ENCODE measurements at places on chromosomes 12 and 14. TPM values are rescaled to one million over a fixed set of nuclear protein-coding genes. Genes with fewer than 3 reads are reported as not detected.

DNA sequence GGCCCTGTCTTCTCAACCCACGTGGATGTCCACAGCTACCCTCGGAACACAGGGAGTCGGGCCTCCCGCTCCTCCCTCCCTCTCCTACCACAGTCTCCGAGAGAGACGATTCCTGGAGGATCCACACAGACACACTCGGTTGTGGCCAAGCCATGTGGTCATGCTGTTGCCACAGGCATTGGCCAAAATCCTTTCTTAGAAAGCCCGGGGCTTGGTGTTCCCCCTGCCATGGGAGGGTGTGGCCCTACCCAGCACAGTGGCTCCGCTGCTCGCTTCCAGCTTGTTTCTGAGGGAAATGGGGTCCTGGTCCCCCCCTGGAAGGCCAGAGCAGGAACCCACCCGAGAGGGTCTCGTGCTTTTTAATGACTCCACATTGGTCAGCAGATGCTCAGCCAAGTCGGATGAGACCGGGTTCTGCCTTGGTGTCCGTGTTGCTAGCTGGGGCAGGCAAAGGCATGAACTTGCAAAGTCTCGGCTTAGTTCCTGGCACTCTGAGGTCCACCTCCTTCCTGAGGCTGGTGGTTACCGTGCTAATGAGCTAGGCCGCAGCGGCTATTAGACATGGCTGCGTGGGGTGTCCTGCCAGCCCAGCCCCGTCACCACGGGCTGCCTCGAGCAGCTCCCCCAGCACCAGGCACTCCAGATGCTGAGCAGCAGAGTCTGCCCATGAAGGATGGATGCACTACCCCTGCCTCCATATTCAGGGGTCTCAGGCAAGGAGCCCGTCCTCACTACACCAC lies 46.8 kb upstream of the MEG3 start:
- DNase-seq, result no peak

GRCh38 chr12:65948320-65949008 lies 124.2 kb downstream of the HMGA2 start:
- no peak for DNase-seq

RFX4 gene
- total RNA-seq, result not detected

EMP1 gene
- total RNA-seq, result 193 TPM

GRCh38 chr12:1607940-1608712 lies 13.7 kb upstream of the FBXL14 start:
- no peak for DNase-seq

ARHGEF40 gene
- total RNA-seq, result 41.2 TPM

DNA sequence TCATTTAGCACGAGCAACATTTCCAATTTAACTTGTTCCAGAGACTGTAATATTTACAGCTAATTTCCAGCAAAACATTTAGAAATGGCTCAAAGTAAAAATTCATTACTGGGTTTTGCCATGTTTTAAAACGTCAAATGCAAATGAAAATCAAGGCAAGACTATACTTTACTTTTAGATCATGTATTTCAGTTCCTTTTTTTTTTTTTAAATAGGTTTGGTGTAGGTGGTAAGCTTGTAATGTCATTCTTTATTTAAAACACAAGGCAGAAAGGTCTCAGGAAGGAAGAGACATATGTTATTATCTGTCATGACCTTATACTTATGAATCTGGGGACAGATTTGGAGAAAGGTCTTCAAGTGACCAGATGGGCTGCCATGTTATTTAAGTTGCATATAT lies 54.1 kb downstream of the GRIP1 start:
- DNase-seq, result no peak

DNA sequence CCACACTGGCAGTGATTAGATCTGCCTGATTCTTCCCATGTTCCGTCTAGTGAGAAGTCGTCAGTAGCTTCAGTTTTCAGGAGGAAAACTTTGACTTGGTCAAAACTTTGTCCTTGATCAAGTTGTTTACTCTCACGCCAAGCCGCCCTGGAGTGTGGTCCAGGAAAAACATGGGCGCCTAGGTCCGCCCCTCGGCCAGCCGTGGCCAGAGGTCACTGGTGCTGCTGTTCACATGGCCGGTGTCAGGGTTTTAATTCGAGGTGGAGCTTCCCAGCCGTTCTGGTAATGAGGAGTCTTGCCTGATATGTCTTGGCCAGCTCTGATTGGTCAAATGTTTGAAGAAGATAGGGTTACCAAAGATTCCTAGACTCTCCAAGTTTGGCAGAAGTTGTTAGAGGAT lies 71.5 kb downstream of the PPP2R5C start:
- DNase-seq, result no peak

GRCh38 chr12:26939953-26940352 lies 1.7 kb downstream of the FGFR1OP2 start:
- no peak for DNase-seq

DNA sequence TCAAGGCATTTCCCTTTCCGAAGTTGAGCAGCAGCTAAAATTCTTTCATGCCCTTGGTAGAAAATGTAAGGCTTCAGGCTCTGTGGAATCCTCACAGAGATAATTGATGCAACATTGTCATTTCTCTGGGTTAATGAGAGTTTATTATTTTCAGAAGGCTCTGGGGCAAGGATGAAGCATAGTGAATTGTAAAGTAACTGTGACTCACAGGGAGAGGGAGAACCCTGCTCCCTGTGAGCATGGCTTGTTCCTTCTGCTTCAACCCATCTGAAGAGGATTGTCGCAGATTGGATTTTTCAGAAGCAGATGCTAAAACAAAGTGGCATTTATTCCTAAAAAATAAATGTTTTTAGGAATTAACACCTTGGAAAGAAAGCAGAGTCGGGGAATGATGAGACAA lies 41.2 kb downstream of the APOBEC1 start:
- no peak for DNase-seq

GRCh38 chr12:52618866-52619265 lies 507 bp upstream of the KRT73 start:
- no peak for DNase-seq

KRT2 gene
- total RNA-seq, result not detected

DNA sequence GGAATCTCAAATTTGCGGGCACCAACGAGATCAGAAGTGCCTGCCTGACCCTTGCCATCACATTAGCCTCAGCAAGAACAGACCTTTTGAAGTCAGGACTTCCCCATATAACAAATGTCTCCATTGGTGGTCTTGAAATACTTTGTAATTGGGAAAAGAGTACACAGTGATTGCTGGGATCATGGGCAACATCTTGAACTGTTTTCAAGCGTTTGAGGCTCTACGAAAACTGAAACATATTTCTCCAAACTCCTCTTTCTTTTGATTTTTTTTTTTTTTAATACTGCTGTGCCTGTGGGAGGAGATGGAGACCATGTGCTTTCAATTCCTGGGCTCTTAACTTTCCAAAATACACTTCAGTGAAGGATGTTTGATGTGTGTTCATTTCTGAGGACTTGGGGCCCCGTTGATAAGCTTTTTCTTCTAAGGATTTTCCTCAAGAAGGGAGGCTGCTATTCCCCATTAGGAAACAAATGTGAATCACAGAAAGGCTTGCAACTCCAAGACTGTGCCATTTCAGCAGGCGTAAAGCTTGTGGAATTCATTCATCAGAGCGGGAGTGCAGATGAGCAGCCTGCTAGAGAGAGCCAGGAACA lies 94.5 kb downstream of the TMEM132C start:
- no peak for DNase-seq

- no peak for DNase-seq
Observed at GRCh38 chr12:49022558-49023178, 4.1 kb upstream of the PRKAG1 start.

DNA sequence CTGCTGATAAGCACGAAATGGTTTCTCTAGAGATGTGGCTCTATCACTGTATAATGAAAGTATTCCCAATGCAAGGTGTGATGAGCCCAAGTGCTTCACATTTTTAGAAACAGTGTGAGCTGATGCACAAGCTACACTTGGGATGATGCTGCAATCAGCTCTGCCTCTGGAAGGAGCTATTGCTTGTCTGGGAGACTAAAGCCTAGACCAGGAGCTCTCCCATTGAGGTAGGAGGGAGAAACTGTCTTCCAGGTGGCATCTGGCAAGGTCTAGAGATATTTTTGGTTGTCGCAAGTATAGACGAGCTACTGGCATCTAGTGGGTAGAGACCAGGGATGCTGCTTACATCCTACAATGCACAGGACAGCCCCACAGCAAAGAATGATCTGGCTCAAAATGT lies 42.0 kb downstream of the HECTD4 start:
- no peak for DNase-seq

NTS gene
- not detected for total RNA-seq

DDN gene
- total RNA-seq, result 0.10 TPM

DNA sequence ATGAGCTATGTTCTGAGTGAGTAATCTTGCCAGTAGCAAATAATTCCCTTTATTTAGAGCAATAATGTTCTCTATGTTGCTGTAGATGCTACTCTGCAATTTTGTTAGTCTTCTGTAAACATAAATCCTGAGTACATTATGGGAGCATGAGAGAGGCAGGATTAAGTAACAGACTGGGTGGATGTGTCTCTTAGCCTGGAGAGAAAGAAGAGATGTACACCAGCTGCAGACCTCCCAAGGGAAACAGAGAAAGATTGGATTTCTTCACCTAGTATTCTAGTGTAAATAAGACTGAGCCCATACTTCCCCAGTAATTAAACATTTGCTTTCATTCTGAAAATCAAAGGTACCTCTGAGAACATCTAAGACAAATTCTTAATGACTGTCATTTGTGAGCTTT lies 564.0 kb downstream of the TRHDE start:
- DNase-seq, result no peak

DNA sequence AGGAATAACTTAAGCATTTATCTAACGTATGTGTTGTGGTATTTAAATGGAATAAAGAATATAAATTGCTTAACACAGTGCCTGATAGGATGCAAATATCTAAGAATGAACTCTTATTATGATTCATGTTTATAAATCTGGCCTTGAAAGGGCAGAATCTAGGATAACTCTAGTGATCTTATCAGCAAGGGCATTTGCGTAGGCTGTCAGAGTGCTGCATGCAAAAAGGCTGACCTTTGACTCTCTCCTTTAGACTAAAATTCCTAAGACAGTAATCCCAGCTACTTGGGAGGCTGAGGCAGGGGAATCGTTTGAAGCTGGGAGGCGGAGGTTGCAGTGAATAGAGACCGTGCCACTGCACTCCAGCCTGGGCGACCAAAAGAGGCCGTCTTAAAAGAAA lies 31.3 kb upstream of the ANP32D start:
- DNase-seq, result no peak

UNC79 gene
- total RNA-seq, result not detected

CPNE6 gene
- 1.5 TPM for total RNA-seq

DNA sequence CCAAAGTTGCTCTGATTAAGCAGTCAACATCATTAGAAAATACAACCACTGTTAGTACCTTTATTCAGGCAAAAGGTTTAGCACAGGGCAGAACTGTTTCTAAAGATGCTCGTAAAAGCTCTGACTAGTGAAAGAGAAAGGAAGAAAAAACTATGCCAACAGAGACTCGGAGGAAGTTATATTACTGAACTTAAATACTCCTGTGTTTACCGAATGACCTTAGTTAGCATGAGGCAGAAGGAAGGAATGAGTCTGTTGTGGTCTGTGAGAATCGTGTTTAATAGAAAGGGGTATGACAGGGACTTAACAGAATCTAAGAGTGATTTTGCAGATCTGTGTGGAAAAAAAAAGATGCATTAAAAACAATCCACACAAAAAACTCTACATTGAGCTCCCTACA lies 84.1 kb upstream of the OVCH1 start:
- DNase-seq, result no peak

GRCh38 chr12:132720606-132721345 lies 10.1 kb downstream of the PGAM5 start:
- DNase-seq, result no peak

DNA sequence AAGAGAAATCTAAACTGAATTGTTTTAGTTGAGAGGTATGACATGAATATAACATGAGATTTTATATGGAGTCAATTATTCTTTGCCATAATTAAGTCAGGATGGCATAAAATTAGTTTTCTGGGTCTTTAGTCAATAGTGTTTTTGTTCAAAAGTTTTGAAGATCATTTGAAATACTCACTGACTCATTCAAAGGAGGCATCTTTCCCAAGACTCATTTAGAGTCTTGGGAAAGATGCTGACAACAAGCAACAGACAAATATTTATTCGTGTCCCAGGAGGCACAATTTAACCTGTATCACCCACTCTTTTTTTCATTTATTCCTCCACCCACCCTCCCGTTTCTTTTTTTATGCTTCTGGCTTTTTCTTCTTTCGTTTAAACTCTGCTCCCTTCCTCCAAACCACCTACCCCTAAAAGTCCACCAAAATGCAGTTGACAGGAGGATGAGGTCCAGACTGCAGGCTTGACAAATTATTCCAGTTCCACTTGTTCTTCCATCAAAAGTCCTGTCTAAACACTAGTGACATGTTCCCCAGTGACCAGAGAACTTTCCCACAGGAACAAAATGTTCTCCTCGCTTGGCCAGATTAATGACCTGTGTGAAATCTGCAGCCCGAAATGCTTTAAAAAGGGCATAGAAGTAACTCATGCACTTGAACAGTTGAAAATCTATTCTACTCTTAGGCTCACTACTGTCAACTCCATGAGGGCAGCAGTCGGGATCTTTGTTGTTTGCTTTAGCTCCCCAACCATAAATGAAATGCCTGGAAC lies 43.3 kb upstream of the CSRP2 start:
- DNase-seq, result no peak

GRCh38 chr14:51877810-51878209 lies 17.4 kb downstream of the GNG2 start:
- no peak for DNase-seq

DNA sequence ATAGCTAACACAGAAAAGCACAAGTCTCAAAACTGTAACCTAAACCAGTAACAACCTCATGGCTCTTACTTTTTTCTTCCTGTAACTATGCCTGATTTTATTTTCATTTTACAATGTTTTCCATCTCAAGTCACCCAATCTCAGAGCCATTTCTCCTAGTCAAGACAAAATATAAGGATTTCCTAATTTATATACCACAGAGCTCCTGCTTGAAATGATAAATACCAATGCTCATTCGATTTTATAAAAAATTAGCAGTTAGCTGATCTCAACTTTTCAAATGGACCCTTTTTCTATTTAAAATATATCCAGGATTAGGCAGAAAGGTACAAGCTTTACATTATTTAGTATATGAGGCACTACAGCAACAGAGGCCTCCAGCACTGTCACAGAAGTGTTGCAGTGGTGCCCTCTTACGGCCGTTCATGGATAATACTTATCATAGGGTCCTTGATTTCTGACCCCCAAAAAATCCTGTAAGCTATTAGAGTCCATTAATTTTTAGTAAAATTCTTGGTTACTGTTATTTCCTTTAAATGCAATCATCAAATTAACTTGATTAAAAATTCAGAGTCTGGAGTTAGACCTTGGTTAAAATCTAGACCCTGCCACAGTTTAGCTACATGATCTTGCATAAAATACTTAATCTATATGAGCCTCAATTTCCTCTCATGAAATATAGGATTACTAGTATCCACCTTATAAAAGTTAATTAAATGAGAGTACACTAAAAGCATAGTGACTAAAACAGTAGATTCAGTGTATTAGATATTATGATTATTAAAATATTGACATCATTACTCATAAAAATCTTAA lies 68.3 kb downstream of the SEC23A start:
- no peak for DNase-seq

- DNase-seq, result no peak
Observed at GRCh38 chr12:1650260-1650977, 21.4 kb downstream of the WNT5B start.

DNA sequence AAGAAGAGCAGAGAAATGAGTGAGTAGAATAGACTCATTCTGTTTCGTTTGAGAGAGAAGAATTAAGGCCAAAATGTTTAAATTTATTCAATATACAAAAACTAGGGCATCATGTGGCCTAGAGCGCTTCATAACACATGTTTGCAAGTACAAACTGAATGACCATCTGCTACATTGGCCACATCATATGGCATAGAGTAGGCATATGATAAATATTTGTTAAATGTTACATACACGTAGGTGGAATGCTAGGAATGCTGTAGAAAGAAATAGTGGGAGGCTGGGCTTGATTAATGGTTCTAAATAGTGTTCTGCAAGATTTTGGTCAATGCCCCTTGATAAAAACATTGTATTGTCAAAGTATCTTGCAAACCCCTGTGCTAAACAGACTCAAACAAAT lies 10.8 kb downstream of the MGP start:
- no peak for DNase-seq
